Activated CD8-positive, alpha-beta T cell treated with anti-CD3 and anti-CD28 coated beads, Interleukin-2, amount 10 ng/mL, durations not matched to agents 7 days and 5 days (primary cell): ENCODE measurements at places on chromosomes 2 and 18.

DNA sequence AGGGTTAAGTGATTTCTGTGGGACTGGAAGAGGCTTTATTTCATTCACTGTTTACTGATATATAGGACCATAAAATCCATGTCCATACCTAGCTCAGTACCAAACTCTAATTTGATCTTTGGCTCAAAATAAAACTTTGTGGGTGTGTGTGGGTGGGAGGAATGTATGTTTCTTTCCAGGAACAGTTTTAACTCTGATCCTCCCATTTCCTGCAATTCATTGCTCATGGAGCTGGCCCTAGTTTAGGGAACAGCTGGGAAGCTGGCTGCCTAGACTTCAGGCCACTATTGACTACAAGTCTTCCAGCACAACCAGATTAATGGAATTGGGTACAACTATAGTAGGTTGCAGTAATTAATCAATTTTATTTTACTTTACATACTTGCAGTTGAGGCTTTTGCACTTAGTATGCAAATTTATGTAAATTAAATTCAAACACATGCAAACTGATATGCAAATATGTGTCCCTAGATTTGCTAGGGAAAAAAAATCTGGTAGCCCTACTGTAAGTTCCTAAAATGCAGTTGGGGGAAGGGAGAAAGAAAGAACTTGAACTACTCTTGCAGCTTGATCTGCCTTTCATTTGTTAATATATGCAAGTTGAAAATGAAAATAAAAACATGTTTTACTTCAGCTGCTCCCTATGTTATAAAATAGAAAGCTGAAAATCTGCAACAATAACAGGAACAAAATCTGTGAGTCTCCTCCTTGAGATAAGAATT is 1070.3 kb upstream of the CELF4 start:
- no peak for DNase-seq

DNA sequence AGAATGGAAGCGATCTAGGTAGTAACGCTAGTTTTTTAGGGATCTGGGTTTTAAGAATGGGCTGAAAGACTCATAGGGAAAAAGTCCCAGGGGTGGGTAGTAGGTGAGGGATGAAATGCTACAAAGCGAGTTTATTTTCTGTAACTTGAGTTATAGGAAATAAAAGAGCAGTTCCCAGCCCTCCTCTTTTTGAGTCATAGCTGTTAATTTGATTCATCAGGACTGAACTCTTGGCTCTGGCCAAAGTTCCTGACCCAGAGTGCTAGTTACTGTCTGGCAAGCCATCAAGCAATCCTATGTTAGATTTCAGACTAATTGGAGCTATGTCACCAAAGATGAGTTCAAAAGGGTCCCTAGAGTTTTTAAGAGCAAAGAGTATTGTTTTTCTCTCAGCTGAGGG is 17.4 kb upstream of the NOSTRIN start:
- no peak for DNase-seq

DNA sequence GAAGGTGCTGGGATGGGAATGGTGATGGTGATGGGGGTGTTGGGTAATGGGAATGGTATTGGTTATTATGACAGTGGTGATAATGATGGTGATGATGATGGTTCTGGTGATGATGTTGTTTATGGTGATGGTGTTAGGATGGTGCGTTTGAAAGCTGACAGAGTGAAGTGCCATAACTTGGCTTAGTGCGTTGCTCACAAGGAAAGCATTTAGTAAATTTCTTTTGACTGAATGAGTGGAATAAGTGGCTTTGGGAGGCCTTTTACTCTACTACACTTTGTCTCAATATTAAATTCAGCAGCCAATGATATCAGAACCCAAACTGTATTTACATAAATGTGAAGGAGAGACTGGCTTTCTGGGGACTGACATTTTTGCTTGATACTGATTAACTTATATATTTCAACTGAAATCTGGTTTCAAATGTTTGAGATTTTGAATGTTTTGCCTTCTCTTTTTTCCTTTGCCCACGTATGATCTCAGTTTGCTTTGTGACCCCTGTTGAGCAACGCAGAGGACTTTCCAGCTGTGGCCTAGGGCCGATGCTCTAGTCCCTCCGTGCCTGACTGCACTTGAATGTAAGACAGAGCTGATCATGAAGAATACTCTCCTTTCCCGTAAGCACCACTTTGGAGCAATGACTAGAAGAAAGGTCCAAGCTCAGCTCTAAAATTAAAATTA is 128.5 kb upstream of the SH3BP4 start:
- no peak for DNase-seq

GRCh38 chr2:47720036-47720435 is 62.9 kb upstream of the MSH6 start:
- no peak for DNase-seq

DNA sequence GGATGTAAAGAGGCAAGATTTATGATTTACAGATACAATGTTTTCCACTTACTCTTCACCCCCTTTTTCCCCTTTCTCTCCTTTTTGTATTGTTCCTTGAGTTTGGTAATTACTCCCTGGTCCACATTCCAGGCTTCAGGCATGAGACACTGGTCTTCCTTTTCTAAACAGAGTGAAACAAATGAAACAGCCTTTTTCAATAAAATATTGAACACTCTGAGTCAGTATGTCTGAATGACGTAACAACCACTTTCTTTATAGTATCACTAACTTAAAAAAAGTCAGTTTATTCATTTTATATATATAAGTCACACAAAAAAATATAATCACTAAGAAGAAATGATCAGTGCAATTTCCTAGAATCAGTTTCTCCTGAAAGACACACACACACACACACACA is 79.7 kb downstream of the STRN start:
- no peak for DNase-seq

GRCh38 chr2:158498043-158498748 is 41.4 kb downstream of the PKP4 start:
- DNase-seq = no peak

GRCh38 chr2:106342831-106343251 is 125.4 kb downstream of the RGPD3 start:
- no peak for DNase-seq

DNA sequence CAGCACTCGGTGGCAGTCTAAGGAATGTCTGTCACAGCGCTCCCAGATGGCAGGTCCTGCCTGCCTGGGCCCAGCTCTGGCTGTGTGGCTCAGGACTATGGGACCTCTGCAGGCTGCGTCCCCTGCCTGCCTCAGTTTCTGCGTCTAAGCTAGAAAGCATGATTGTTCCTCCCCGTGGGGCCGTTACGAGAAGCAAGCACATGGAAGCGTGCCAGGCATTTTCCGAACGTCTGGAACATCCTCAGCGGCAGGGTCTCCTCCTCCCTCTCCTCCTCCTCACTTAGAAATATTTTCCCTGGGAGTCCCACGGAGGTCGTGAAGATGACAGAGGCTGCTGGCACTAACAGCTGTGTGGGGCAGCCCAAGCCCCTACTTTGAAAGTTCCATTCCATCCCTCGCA is 43.3 kb downstream of the LRRFIP1 start:
- DNase-seq = no peak

GRCh38 chr2:116719836-116720235 is 1094.7 kb upstream of the DDX18 start:
- no peak for DNase-seq

DNA sequence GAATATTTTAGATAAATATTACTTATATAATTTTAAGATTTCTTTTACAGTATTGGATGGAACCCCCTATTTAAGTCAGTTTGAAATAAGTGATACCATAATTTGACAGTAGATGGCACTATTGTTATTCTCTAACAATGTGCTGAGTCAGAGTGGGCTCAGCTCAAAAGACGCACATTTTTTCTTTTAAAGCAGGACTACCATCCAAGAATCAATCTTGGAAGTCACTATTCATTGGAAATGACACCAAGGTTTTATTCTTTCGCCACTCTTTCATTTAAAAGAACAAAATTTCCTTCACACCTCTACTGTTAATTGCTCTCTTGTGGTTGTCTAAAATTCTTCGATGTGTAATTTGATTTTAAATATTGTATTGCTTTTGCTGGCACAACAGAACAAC is 32.6 kb upstream of the SPAG16 start:
- no peak for DNase-seq

DNA sequence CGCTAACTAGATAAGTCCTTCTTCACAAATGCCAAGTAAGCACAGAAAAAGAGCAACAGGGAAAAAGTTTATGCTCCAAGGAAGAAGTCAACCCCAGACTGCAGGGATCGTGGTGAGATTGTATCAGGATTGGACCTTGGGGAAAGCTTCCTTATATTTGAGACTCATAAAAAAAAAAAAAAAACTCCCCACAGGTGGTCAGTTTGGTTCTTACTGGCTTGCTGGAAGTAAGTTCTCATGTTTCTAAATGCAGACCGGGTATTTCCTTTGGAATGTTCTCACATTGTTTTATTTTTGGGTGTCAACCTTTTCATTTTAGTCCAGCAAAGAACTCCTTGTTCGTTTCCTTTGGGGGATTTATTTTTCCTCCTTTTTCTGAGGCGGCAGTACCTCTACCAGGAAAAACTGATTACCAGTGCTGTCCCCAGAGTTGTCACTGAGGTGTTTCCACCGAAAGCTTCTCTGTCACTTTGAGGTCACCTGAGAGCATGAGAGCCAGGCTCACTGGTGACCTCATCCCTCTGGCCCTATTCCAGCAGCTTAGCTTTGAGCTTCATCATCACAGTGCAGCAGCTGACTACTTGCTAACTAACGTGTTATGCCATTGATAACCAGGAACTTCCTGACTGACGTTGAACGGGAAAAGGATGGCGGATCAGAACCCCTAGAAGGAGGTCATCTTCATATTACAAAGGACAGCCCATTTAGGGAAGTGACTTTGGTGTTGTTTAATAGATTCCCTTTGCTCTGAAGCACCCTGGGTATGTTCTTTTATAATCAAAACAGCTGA is 16.8 kb upstream of the ATP8B1 start:
- no peak for DNase-seq

DNA sequence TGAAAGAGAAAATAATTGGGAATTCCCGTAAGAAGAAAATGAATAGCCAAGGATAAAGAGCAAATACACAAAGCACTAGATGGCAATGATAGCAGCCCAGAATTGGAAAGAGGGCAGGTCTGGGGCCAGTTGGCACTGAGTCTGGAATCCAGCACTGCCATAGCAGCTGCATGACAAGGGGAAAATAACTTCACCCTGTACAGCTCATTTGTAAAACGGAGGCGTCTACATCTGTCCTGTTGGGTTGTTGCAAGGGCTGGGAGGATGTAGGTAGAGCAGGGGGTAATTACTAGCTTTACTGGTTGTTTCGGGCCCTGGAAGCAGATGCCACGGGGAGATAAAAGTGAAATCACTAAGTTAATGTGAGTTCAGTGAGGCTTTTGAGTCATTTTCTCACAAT is 110.0 kb upstream of the RASGRP3 start:
- no peak for DNase-seq

DNA sequence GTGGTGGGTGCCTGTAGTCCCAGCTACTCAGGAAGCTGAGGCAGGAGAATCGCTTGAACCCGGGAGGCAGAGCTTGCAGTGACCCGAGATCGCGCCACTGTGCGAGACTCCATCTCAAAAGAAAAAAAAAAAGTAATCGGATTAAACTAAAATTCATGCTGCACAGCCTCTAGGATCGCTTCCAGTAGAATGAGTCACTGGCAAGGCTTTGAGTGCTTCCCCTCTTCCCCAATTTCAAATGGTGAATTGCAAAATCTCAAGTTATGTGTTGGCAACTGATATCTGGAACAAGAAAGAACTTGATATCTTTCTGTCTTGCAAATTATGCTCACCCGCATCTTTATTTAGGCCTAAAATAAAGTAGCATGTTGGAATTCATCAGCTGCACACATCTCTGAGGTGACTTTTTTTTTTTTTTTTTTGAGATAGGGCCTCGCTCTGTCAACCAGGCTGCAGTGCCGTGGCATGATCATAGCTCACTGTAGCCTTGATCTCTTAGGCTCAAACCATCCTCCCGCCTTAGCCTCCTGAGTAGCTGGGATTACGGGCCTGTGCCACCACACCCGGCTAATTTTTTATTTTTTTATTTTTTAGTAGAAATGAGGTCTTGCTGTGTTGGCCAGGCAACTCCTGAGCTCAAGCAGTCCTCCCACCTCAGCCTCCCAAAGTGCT is 12.7 kb downstream of the TTC39C start:
- no peak for DNase-seq

- DNase-seq = no peak
These were observed 44.4 kb downstream of the FECH start for GRCh38 chr18:57542126-57542525.

GRCh38 chr2:202074324-202074723 is 1.3 kb downstream of the KIAA2012 start:
- no peak for DNase-seq

- no peak for DNase-seq
These were observed 145.4 kb upstream of the RNF152 start for GRCh38 chr18:62037989-62038778.

DNA sequence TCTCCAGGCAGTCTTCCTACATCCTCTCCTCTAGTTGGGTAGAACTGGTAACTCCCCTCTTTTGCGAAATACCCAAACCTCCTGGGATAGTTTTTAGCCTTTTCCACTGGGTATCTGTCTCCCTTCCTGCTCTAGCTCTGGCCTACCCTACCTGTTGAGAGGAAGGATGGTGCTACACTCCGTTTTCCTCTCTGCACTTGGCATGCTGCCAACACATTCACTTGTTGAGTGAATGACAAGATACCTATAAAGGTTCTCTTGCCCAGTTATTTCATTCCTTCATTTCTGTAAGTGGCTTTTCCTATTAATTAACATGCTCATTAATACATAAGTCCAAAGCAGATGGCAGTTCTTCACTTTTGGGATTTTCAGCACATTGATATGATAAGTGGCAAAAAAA is 293.8 kb downstream of the CNTNAP5 start:
- no peak for DNase-seq

DNA sequence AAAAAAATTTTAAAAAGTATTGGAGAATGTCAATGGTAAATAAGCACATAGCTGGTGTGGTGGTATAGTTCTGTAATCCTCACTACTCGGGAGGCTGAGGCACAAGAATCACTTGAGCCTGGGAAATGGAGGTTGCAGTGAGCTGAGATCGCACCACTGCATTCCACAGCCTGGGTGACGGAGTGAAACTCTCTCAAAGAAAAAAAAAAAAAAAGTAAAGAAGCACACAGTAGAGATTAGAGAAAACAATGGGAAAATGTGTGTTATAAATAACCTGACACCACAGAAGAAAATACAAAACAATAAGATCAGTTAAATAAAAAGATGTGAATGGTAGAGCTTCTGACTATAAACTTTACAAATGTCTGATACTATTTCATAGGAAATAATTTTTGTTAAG is 163.7 kb upstream of the WDSUB1 start:
- no peak for DNase-seq

GRCh38 chr18:11271954-11272353 is 122.6 kb upstream of the PIEZO2 start:
- DNase-seq = no peak

DNA sequence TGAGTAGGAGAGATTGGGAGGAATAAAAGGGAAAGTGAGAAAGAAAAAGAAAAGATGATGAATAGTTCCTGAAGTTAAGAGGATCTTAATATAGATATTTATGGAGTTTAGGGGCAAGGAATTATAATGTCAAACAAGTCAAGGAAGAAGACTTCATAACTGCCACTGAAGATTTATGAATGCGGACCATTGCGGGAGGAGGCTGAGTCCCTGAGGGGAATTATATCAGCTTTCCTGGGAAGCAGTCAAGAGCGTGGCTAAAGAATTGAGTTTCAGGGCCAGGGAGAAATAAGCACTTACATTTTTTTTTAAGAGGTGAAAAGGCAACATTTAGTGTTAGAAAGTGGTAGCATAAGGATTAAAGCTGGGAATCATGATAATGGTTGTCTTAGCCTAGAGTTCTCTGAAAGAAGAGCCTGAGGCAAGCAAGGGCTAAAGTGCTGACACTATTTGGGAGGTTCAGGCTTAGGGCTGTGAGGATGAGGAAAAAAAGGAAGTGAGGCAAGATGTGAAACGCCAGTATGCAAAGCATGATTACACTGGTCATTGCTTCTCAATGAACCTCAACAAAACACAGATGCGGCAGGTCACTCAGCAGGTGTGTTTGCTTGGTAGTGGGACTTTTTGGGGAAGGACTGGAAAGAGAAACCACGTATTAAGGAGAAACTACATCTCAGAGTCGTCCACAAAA is 217.1 kb downstream of the SLC4A3 start:
- no peak for DNase-seq
